ENCODE measurements at places on chromosomes 12 and 14.

DNA sequence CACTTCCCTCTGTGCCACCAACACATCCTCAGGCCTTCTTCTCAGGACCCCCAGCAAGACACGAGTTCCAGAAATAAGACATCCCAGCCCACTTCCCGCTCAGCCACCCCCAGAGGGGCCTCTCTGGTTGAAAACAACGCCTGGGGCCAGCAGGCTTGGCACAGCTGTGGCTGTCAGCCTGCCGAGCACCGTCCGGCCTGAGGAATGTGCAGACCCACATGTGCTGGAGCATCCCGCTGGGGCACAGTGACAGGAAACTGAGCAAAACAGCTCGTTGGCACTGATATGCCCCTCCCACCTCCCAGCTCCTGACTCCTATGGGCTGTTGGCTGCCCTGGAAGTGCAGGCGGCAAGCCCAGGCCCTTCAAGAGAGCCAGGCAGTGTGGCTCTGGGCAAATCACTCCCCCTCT is 1.4 kb downstream of the SYNE3 start:
- DNase-seq = peak; percentile 76

DNA sequence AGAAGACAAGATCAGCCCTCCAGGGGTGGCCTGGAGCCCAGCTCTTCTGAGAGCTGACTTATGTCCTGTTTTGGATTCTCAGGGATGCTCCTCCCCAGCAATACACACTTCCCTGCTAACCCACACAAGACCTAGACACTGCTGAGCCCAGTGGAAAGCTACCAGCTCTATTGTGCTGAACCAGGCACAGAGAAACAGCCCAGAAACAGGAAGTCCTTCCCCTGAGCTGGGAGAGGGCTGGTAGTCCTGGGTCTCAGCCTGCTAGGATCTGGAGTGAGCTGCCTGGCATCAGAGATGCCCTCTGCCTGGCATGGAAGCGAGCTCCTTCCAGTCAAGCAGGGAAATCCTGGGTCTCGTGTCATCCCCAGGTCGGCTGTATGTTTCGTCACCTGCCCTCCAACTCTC is 1.2 kb upstream of the LAG3 start:
- no peak for DNase-seq

GRCh38 chr12:42865282-42865681 is 275.7 kb upstream of the PRICKLE1 start:
- no peak for DNase-seq

DNA sequence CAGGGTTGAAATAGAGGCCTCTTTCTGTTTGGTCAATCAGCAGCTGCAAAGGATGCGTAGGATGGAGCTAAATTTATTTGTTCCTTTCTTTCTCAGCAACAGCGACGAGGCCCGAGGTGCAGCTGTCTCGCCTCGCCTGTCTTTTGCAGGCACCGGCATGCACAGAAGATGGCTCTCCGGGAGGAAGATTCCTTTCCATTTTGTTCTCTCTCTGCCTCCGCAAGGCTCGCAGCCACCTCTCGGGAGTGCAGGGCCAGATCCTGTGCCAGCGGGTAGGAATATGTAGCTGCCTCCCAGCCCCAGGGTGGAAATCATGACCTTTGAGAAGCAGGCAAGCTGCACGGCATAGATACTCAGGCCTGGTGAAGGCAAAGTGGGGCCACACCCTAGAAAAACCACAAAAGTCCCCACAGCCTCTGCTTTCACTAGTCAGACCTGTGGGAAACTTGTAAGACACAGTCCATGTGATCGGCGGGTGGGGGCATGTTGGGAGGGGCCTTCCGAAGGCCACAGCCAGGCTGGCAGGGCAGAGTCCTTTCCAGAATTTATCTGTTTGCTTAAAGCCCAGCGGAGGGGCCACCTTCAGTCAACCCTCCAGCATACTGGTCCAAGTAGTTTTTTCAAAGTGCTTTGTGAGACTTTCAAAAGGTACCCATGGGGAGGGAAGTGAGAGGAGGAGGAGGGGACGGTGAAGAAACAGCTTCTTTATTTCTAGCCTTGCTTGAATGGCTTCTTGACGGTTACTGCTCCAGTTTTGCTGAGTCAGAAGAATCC is at the start of gene MAP1LC3B2:
Gene MAP1LC3B2 (plus strand): TSS at position 220 of the 774 bp plus-strand sequence. CDS start 16,562 bp downstream, outside the sequence.
- peak; percentile 89 for DNase-seq

DNA sequence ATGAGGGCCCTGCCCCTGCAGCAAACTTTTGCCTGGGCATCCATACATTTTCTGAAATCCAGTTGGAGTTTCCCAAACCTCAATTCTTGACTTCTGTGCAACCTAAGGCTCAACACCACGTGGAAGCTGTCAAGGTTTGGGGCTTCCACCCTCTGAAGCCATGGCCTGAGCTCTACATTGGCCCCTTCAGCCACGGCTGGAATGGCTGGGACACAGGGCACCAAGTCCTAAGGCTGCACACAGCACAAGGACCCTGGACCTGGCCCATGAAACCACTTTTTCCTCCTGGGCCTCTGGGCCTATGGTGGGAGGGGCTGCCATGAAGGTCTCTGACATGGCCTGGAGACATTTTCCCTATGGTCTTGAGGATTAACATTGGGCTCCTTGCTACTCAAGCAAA is 266.3 kb downstream of the LRIG3 start:
- no peak for DNase-seq

GRCh38 chr14:60220917-60221316 is 28.1 kb upstream of the PPM1A start:
- DNase-seq = no peak

DNA sequence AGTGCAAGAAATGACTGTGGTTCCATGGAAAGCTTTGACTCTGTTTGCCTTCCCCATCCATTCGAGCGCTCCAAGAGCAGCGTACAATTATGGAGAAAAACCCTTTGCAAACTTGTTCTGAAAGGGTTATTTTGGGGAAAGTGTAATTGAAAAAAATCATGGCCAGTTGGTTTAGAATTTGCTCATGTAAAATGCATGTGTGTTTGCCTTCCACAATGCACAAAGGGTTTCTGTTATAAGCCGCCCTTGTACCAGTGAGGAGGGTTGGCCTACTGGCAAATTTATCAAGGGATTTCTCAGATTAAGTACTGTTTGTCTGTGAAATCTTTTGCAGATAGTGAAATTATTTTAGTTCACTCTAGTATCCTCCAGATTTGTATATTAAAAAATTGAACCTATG is 62.7 kb upstream of the PELI2 start:
- DNase-seq = no peak

DNA sequence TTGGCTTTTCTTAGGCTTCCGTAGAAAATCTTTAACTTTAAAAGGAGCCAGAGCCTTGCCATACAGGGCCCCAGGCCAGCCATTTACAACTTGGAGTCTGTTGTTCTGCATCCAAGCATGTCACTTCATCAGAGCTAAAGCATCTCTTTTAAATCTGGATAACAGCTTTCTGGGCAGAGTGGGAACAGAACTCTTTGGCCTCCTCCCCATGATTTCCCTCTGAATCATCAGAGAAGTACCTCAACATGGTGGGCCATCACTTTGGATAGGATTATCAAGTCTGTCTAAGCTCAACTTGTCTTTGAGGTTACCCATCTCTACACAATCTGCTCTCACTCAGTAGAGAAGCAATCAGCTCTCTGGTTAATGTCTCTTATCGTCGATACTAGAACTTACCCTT is 170.9 kb downstream of the SLC6A15 start:
- no peak for DNase-seq

DNA sequence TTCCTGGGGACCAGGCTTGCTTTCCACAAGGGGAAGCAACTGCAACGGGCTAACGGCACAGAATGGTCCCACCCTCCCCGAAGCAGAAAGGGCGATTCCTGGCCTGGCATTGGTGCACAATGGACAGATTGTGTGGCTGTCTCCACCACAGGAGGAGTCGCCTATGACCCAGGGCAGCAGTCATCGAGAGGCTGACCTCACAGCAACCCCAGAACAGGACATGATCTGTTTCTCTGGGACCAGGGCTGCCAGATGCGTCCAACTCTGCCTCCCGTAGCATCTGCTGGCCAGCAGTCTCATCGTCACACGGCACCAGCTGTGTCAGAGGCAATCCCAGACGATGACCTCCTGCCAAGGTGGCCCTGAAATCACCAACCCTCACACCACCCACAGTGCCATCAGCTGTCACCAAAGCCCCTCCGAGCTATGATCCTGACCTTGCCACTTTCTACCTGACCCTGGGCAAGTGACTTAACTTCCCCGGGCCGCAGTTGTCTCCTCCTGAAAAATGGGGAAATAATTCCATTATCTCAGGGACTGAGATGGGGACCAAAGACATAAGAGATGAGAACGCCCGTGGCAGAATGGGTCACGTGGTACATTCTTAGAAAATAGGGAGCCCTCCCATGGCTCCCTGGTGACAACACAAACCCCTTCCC is 86.7 kb downstream of the CHGA start:
- no peak for DNase-seq

DNA sequence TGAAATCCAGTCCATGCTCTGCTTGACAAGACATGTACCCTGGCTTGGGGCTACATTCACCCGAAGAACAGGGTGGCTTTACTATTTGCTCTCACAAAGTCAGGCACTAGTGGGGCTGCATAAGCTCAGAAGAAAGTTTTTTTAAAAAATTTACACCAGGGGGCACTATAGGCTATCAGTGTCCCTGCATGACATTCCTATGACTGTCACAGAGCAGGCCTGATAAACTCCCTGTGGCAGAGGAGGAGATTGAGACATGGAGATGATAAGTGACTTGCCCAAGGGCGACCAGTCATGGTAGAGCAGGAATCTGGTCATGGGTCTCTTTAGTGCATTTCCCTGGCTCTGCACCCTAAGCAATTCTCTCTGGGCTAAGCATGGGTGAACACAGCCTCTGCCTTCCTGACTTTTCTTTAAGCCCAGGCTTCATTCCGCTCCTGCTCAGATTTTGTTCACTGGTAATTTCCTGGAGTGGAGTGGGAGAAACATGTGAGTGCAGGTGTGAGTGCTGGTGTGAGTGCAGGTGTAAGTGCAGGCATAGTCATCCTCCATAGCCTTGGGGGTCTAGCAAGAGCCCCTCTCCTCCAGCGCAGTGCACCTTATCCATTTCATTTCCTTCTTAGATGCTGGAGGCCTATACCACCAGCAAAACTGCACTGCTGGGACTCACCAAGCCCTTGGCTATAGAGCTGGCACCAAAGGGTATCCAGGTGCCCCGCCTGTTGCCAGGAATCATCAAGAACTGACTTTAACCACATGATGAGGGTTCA is 91.6 kb downstream of the DHRS2 start:
- peak; percentile 57 for DNase-seq

- no peak for DNase-seq
Observed at GRCh38 chr12:102171951-102172350, 25.7 kb downstream of the PMCH start.

GRCh38 chr14:101377069-101377468 is 184.2 kb upstream of the DIO3 start:
- DNase-seq = no peak

DNA sequence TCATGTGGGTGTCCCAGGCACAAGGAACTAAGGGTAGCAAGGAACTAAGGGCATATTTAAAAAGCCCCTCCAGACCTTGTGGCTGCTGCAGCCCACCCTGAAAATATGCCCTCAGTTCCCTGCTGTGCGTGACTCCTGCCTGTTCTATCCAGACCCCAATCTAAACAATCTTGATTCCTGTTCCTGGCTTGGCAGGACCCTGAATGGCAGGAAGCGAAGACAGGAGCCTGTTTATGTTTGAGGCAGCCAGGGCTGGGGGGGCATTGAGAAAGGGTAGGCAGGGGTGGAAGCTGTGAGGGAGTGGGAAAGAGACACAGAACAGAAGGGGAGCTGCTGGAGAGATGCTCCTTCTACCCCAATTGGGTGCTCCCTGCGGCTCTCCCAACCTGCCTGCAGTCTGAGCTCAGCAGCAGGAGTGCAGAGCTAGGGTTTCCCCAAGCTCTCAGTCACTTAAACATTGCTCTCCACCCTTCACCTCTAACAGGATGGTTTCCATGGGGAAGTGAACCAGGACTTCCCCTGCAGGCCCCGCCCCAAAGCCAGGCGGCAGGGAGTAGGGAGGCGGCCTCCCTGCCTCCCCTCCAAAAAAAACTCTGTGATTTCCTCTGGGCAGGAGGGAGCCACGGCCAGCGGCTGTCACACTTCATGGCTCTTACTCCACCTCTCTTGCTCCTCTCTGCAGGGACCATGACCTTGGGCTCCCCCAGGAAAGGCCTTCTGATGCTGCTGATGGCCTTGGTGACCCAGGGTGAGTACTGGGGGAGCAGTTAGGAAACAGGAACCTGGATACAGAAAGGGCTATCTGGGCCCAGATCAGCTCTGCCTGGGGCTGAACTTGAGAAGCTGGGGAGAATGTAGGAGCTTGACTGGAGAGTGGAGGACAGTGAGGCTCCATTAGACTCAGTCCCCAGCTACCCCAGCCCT is 4.7 kb downstream of the ACVRL1 start:
- peak; percentile 54 for DNase-seq

DNA sequence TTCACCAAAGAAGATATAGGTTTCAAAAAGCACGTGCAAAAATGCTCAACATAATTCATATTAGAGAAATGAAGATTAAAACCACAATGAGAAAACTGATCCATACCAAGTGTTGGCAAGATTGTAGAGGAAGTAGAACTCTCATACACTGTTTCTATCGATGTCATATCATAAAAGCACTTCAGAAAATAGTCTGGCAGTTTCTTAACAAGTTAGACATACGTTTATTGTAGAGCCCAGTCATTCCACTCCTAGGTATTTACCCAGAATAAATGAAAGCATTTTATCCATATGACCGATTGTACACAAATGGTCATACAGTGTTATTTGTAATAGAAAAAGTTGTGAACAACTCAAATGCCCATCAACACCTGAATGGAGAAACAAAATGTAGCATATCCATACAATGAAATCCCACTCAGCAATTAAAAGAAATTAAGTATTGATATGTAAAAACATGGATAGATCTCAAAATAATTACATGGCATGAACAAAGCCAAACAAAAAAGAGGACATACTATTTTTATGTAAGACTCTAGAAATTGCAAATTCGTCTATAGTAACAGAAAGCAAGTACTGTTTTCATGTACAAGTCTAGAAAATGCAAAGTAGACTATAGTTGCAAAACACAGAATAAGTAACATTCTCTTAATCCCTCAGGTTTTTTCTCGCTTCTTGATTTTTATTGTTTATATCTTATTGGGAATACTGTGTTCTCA is 41.0 kb downstream of the USP15 start:
- no peak for DNase-seq

- DNase-seq = no peak
Observed at GRCh38 chr14:100573002-100573756, 14.0 kb downstream of the BEGAIN start.

- DNase-seq = no peak
Observed at GRCh38 chr12:67957383-67957782, 31.9 kb upstream of the IFNG-AS1 start.

- DNase-seq = no peak
Observed at GRCh38 chr12:62332598-62332997, 72.4 kb downstream of the USP15 start.

GRCh38 chr12:109736552-109737108 is 23.0 kb downstream of the FAM222A start:
- peak; percentile 94 for DNase-seq

- DNase-seq = no peak
Observed at GRCh38 chr14:100762089-100762515, 35.4 kb downstream of the DLK1 start.

GRCh38 chr12:56086096-56086495 is 6.1 kb downstream of the ERBB3 start:
- DNase-seq = no peak

- DNase-seq = no peak
Observed at GRCh38 chr12:42236017-42236416, 2.0 kb downstream of the YAF2 start.

- no peak for DNase-seq
Observed at GRCh38 chr12:66495709-66496108, 183.2 kb downstream of the GRIP1 start.

- no peak for DNase-seq
Observed at GRCh38 chr12:119079530-119079929, 98.2 kb downstream of the SRRM4 start.

Data from kidney (tissue), 22 donors.